ENCODE measurements at places on chromosomes 2 and 18. TPM values are rescaled to one million over a fixed set of nuclear protein-coding genes. Genes with fewer than 3 reads are reported as not detected.

DNA sequence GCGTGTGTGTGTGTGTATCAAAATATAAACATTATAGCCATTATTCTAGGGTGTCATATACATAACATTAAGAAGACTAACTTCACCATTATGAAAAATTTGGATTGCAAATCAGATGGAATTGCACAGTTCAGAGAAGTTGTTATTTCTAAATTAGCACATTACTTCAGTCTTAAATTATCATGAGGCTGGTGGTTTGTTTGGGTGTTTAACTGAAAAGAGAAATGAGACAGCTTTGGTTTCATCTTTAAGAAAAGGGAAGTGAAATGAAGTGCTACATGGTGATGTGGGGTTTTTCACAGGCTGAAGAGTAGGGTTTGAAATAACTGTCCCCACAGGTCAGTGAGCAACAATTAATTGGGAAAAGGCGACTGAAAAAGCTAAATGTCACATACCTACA is 161.2 kb upstream of the XIRP2 start:
- H3K4me3 ChIP-seq, result no peak overlapping the region
- no peaks in the 10 kb centered on the region for H3K36me3 ChIP-seq
- H3K27me3 ChIP-seq, result no peaks in the 10 kb centered on the region
- no peak for DNase-seq
- no peaks in the 10 kb centered on the region for H3K4me1 ChIP-seq

- peak overlapping the region; percentile 30 for H3K27ac ChIP-seq
- no peak overlapping the region for H3K4me3 ChIP-seq
- no peaks in the 10 kb centered on the region for H3K36me3 ChIP-seq
- no peaks in the 10 kb centered on the region for H3K4me1 ChIP-seq
- peak; percentile 73 for DNase-seq
Observed at GRCh38 chr2:239369631-239370161, 31.1 kb downstream of the HDAC4 start.

The C2orf80 gene
- total RNA-seq, result not detected

The PARD6G gene
- total RNA-seq, result 6.5 TPM

The C2orf78 gene
- not detected for total RNA-seq

DNA sequence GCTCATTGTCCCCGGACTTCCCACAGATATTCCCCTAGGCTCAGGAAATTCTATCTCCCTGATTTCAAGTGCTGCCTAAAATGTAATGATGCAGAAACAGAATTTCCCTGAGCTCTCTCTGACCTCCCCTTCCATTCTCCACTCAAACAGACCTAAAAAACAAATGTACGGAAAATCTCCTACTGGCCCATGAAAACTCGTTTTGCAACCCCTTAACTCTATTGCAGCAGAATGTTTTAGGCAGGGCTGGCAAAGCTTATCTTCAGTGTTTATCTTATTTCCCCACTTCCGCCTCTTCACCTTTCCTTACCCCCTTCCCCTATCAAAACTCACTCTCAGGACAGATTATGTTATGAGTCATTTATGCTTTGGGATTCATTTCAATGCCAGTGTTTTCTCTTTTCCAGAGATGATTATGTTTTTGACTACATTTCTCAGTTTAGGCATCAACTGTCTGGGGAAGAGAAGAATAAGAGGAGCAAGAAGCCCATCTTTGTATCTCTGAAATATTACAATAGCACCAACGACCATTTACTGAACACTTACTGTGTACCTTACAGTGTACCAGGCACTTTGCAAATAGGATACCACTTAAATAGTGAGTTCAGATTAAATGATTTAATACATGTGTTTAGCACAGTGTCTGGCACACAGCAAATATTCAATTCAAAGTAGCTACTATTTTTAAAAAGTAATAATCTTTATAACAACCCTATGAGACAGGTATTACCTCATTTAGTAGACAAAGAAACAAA is 53.9 kb upstream of the STPG4 start:
- H3K36me3 ChIP-seq, result no peaks in the 10 kb centered on the region
- H3K4me3 ChIP-seq, result no peak overlapping the region
- peaks cover 13% of the 10 kb centered on the region for H3K4me1 ChIP-seq
- no peaks in the 10 kb centered on the region for H3K27me3 ChIP-seq
- H3K27ac ChIP-seq, result peak overlapping the region; percentile 37

The MAPRE3 gene
- total RNA-seq, result 23.0 TPM

The IL18R1 gene
- 26.5 TPM for total RNA-seq

DNA sequence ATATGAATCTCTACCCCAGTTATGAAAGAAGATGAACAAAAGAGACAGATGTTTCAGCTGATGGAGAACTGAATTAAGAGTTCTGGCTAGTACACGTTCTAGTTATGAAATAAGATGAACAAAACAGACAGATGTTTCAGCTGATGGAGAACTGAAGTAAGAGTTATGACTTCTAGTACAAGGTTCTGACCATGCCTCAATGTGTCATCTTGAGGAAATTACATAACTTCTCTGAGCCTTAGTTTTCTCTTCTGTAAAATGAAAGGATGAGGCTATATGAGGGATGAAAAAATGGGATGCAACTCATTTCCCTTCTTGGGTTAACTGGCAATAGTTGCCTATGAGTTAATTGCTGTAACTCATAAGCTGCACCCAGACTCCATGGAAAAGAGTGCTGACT is 92.9 kb upstream of the WDR75 start:
- no peak for DNase-seq
- no peaks in the 10 kb centered on the region for H3K36me3 ChIP-seq
- H3K4me3 ChIP-seq, result no peak overlapping the region
- no peaks in the 10 kb centered on the region for H3K4me1 ChIP-seq
